ENCODE measurements at places on chromosomes 3 and 15. TPM values are rescaled to one million over a fixed set of nuclear protein-coding genes. Genes with fewer than 3 reads are reported as not detected.

NGRN gene
- polyA plus RNA-seq, result 123 TPM

CDHR4 gene
- polyA plus RNA-seq, result not detected

RASGRP1 gene
- polyA plus RNA-seq, result 13.9 TPM

FRMD5 gene
- 1.2 TPM for polyA plus RNA-seq

PPIB gene
- polyA plus RNA-seq, result 540 TPM

PIERCE2 gene
- 6.3 TPM for polyA plus RNA-seq

OR5H2 gene
- not detected for polyA plus RNA-seq

HRH1 gene
- polyA plus RNA-seq, result 1.5 TPM

TTC14 gene
- 91.5 TPM for polyA plus RNA-seq

POLQ gene
- polyA plus RNA-seq, result 4.7 TPM

GOLGA8S gene
- polyA plus RNA-seq, result 0.86 TPM

GPR176 gene
- polyA plus RNA-seq, result 17.1 TPM

SLC9C1 gene
- polyA plus RNA-seq, result 0.61 TPM

MYH15 gene
- polyA plus RNA-seq, result 0.34 TPM

IL17RB gene
- polyA plus RNA-seq, result 13.7 TPM

TRH gene
- polyA plus RNA-seq, result 0.63 TPM

MUSTN1 gene
- 0.27 TPM for polyA plus RNA-seq

ZDHHC3 gene
- polyA plus RNA-seq, result 95.3 TPM

USP50 gene
- polyA plus RNA-seq, result 1.5 TPM

SPTSSB gene
- polyA plus RNA-seq, result 5.2 TPM

ADIPOQ gene
- polyA plus RNA-seq, result not detected

EBLN2 gene
- polyA plus RNA-seq, result 2.7 TPM

CTXND1 gene
- 7.4 TPM for polyA plus RNA-seq

SPATA12 gene
- 0.12 TPM for polyA plus RNA-seq

NISCH gene
- polyA plus RNA-seq, result 99.3 TPM

MAP6D1 gene
- 1.3 TPM for polyA plus RNA-seq

FAM3D gene
- polyA plus RNA-seq, result 0.44 TPM

GABRB3 gene
- polyA plus RNA-seq, result 5.7 TPM

UQCRC1 gene
- polyA plus RNA-seq, result 268 TPM

DNAH1 gene
- polyA plus RNA-seq, result 10.0 TPM

HTR3E gene
- not detected for polyA plus RNA-seq

ANKUB1 gene
- 0.17 TPM for polyA plus RNA-seq

PLSCR2 gene
- 1.2 TPM for polyA plus RNA-seq

RGMA gene
- 10.2 TPM for polyA plus RNA-seq

ABI3BP gene
- polyA plus RNA-seq, result 12.5 TPM

GABRR3 gene
- polyA plus RNA-seq, result 0.09 TPM

PYGO1 gene
- polyA plus RNA-seq, result 16.1 TPM

APOD gene
- polyA plus RNA-seq, result 8.2 TPM

CCDC9B gene
- polyA plus RNA-seq, result 3.5 TPM

ADAMTS17 gene
- polyA plus RNA-seq, result 3.1 TPM

GP9 gene
- polyA plus RNA-seq, result 2.1 TPM

ZNF80 gene
- polyA plus RNA-seq, result 0.11 TPM

DUOXA2 gene
- not detected for polyA plus RNA-seq

NMB gene
- polyA plus RNA-seq, result 6.7 TPM

RTF1 gene
- 66.3 TPM for polyA plus RNA-seq

RTP3 gene
- not detected for polyA plus RNA-seq

DAZL gene
- polyA plus RNA-seq, result not detected

GPR62 gene
- 0.53 TPM for polyA plus RNA-seq

EFHB gene
- 4.3 TPM for polyA plus RNA-seq

SNRPA1 gene
- polyA plus RNA-seq, result 63.9 TPM

PLSCR4 gene
- polyA plus RNA-seq, result 17.0 TPM

VGLL3 gene
- polyA plus RNA-seq, result 4.2 TPM

TMED3 gene
- polyA plus RNA-seq, result 59.7 TPM

PCOLCE2 gene
- 6.9 TPM for polyA plus RNA-seq

ROPN1 gene
- not detected for polyA plus RNA-seq

All from renal cortex interstitium (tissue), 15 donors.